CD4-positive, alpha-beta T cell treated with Interleukin-15 for 4 hours (primary cell): ENCODE measurements at places on chromosomes 6 and 20.

- no peak for DNase-seq
These were observed 1.6 kb downstream of the TBC1D20 start for GRCh38 chr20:460707-461106.

DNA sequence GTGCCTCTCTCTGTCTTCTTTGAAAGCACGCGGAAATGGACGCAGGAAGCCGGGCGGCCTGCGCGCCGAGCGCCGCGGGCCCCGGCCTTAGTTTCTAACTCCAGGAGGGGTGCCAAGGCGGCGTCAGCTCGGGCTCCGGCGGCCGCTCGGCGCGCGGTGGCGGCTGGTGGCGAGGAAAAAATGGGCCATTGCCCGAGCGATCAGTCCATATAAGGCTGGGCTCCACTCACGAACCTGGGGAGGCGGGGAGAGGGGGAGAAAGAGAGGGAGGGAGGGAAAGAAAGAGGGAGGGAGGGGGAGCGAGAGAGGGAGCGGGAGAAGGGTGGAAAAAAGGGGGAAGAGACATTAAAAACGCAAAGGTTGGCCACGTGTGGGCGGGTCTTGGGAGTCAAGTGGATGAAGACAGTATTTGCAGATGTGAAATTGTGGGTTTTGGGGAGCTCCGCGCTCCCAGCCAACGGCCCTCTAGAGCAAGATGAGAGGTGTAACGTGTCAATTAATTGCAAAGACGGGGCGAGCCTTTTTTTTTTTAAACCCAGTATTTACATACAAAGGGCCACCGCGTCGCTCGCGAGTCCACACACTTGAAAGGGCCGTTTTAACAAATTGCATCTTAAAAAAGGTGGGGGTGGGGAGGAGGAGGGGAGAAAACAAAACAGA is at the start of gene NKX2-2:
Gene NKX2-2, minus strand, starts transcription at position 184 of the 660 bp plus-strand sequence. CDS start 395 bp downstream, outside the sequence.
- DNase-seq = no peak

DNA sequence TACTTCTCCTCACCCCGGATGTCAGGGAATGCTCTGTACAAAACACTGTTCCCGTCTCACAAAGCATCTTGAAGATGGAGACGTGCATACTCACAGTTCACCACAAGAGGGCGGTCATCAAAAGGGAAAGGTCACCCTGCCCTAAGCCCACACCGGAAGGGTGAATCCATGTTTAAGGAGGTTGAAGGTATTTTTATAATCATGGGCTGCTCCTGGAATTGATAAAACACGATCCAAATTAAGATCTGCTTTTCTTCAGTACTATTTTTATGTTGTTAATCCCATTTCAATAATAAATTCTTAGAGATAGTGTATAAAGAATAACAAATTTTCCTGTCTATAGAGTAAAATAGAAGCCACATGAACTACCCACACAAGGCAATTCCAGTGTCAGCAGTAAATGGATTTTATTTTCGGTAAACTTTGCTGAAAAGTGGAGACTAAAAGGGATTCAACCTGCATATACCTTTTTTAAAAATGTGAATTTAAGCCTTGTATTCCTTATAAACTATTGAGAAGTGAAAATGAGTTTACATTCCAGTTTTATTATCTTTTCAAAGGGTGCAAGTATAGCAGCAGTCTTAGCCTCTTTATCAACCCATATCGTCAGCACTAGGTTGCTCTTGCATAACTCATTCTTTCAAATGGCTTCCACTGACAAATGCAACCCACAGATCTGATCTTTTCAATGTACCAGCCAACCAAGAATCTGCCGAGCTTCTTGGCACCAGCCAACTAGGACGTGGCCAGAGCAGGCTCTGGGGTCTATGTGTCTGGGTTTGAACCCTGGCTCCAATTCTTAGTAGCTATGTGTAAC is 79.7 kb upstream of the MBOAT1 start:
- peak; percentile 81 for DNase-seq

DNA sequence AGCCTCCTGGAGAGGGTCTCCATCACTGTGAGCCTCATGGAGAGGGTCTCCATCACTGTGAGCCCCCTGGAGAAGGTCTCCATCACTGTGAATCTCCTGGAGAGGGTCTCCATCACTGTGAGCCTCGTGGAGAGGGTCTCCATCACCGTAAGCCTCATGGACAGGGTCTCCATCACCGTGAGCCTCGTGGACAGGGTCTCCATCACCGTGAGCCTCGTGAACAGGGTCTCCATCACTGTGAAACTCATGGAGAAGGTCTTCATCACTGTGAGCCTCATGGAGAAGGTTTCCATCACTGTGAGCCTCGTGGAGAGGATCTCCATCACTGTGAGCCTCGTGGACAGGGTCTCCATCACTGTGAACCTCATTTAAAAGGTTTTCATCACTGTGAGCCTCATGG is 140.0 kb downstream of the ERMARD start:
- DNase-seq = no peak

DNA sequence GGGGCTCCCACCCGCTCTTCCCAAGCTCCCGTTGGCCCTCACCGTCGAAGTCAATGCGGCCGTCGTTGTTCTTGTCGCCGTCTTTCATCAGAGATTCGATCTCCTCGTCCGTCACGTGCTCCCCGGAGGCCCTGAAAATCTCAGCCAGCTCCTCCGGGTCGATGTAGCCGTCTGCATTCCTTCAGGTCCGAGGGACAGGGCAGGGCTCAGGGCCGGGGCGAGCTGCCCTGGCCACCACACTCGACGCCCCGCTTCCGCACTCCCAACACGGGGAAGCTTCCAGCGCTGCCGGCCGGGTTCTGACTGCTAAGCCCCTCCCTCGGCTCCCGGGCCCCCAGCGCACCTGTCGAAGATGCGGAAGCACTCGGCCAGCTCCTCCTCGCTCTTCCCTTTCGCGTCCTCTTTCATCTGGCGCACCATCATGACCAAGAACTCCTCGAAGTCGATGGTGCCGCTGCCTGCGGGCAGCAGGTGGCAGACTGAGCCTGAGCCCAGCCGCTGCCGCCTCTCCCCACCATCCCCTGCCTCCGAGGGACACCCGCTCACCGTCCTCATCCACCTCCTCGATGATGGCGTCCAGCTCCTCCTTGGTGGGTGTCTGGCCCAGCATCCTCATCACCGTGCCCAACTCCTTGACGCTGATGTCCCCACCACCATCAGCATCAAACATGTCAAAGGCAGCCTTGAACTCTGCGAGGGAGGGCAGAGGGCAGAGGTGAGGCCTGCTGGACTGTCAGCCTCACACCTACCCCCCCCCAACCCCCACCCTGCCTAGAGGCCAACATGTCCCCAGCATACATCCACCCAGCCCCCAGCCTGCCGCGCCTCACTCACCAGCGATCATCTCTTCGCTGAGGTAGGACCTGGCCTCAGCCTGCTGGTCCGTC is 2.9 kb downstream of the TNNC2 start:
- peak; percentile 51 for DNase-seq

GRCh38 chr6:11769811-11770545 is 8.6 kb downstream of the ADTRP start:
- no peak for DNase-seq

DNA sequence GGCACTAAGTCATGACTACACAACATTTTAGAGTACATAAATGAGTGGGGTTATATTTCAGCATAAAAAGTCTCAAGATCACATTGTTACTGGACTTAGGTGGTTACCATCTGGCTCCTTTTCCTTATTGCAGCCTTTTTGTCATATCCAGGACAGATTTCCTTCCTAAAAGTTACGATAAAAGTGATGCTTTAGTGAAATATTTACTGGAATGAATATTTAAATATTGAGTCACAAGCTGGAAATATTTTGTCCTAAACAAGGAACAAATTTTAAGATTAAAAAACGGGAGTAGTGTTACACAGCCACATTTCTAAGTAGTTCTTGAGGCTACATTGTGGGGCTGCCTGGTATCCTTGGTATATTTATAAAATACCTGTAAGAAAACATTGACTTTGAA is 52.2 kb downstream of the CDC40 start:
- DNase-seq = no peak

- DNase-seq = no peak
These were observed 14.9 kb upstream of the TCFL5 start for GRCh38 chr20:62876501-62876901.

DNA sequence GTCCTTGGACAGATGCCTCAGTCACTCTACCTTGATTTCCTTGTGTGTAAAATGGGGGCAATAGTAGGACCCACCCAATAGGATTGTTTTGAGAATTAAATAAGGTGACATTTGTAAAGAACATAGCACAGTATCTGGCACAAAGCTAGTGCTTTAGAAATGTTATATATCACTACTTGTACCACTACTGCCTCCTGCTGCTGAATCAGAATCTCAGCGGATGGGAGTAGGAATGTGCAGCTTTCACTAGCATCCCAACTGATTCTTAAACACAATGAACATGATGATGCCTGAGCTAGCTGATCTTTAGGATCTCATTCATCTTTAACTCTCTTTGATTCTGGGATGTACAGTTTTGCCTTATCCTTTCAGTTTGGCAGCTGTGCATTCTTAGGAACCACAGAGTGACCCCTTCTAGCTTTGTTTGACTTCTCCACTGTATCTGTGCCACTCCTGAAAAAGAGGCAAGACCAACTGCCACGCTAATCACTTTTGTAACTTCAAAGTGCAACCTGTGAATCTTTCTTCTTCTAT is 7.2 kb downstream of the PBOV1 start:
- DNase-seq = no peak

GRCh38 chr6:76633259-76633658 is 560.8 kb upstream of the IMPG1 start:
- DNase-seq = no peak

- peak; percentile 4 for DNase-seq
These were observed 54.9 kb downstream of the CSE1L start for GRCh38 chr20:49100972-49101371.

GRCh38 chr6:32799168-32799567 is 17.6 kb downstream of the HLA-DOB start:
- no peak for DNase-seq

DNA sequence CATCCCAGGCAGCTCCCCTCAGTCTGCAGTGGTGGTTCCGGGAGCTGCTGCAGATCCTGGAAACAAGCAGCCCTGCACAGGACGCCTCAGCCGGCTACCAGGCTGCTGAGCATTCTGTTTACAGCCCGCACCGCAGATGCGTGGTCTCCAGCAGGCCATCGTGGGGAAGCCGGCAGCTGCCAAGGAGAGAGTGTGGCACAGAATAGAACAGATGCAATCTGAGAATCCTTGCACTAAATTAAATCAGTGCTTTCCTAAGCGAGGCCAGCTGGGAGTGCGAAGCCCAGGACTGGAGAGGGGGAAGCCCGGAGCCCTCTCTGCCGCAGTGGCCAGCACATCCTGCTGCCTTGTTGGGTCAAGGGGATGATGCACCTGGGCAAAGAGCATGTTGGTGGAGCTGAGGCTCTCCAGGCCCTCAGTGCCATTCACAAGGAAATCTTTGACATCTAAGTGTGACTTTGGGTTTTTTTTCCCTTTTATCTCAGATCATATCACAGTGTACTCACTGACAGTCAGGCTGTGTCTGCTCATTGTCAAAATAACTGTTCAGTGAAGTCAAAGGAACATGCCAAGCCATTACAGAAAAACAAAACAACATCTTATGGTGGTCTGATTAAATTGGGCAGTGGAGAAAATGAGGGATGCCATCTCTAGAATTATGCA is 118.1 kb downstream of the SYNDIG1 start:
- no peak for DNase-seq

DNA sequence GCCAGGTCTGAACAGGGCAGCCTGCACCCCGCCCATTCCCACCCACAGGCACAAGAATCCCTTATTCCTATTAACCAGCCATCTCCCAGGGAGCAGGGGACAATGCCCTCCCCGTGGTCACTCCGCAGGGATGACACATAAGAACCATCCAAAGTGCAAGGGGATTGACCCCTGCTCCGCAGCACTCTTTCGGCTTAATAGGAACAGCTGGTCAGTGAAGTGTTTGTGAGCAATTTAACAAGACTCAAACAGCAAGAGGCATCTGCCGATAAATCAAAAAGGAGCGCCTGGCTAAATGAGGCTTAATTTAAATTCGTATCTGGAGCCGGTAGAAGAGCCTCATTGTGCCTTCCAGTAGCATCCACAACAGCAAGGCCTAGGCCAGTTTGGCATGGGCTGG is 389.4 kb downstream of the RNGTT start:
- no peak for DNase-seq

DNA sequence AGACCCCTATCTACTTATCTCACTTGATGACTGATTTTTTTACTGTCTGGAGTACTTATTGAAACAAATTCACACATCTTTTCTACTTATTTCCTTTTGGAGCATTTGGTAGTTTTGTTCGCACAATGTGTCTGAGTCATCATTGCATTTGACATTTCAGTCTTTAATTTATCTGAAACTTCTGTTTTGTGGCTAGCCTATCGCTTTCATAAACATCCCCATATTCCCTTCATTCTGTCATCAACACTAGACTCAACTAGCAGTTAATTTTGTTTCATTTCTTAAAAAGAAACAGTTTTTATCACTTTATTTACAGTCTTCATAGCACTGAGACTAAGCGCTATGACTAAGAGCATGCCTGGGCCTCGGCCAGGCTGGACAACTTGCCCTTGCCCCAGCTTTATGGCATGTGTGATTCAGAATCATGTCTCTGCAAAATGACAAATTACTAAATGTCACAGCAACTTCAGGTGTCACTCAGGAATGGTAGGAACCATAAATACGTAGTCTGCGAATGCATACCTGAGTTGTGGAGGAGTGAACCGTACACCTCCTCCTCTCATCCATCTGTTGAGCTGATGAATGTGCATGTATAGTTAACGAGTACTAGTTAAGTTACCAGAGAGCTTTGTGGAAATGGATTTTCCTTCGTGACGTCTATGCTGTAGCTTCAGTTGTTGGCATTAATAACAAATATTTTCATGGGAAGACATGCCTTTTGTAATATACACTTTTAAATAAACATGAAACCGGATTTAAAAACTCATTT is 16.2 kb downstream of the L3MBTL3 start:
- peak; percentile 43 for DNase-seq

DNA sequence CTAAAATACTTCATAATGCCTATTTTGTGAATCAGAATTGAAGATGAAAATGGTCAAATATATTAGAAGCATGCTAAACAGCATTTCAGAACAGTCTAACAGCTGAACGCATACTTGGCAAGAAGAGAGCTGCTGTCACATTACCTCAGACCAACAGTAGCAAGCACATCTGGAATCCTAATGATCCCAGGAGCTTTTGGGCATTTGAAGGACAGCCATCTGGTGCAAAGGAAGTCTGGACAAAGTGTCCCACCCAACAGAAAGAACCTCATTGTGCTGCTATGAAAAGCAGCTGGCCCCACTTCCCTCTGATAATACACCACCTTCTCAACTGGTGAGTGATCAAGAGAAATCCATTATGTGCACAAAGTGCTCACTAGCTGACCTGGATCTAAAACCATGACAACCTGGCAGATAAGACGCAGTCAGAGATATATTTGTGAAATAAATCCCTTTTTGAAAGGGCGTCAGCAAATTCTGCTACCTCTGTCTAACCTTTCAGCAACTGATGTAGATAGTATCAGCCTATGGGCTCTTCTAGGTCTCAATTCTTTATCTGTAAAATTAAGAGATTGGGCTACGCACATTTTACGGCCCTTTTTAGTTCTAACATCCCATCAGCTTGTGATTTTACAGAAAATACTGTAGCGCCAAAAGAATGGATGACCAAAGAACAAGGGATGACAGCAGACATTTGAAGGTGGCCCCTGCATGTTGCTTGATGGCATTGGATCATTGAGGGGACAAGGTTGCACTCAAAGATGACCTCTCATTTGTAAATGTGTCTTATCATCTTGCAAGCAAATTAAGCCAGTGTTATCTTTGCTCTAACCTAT is 78.7 kb downstream of the SGK1 start:
- no peak for DNase-seq
